Activated CD8-positive, alpha-beta T cell treated with anti-CD3 and anti-CD28 coated beads for 36 hours (primary cell): ENCODE measurements at places on chromosomes 7 and 10.

- DNase-seq, result peak; percentile 16
Observed at GRCh38 chr10:6840766-6841165, 260.7 kb upstream of the PRKCQ start.

DNA sequence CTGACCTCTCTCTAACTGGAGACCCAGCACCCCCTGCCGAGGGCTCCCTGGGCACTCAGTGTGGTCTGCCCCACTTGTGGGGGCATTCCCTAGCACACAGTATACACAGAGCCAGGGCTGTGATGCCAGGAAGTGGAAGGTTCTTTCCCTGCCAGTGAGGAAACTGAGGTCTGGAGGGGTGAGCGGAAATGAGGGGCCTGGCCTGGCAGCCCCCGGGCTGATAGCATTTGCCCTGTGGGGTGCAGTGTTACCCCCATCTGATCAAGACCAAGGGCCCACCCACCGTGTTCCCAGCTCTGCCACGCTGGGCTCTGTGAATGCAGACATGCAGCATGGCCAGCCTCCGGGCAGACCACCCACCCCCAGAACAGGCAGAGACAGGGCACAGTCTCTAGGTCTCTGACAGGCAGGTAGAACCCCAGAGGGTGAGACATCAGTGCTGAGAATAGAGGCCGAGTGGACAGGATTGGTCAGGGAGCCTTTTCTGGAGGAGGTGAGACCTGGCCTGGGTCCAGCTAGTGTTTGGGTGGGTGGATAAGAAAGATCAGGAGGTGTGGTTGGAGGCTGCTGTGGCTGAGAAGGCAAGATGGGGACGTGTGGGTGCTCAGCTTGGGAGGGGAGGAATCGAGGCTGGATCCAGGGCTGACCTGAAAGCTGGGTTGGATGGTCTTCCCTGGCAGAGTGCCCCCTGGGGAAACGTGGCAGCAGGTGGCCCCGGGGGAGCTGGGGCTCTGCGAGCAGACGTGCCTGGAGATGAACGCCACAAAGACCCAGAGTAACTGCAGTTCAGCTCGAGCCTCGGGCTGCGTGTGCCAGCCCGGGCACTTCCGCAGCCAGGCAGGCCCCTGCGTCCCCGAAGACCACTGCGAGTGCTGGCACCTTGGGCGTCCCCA lies 10.8 kb upstream of the ZNF862 start:
- peak; percentile 52 for DNase-seq

DNA sequence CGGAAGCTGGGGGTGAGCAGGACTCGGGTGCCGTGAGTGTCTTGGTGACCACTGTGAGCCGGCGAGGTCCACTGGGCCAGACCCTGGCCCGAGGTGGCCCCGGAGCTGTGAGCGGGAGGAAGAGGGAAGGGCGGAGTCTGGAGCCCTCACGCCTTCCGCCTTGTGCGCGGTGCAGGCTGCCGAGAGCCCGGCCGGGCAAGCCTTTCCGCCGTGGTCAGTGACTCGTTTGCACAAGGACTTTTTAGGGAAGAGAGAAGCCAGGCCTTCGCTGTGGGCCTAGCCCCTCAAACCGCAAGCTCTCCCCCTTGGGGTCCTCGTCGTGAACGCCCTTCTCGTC lies 40.9 kb upstream of the ZNF32 start:
- DNase-seq, result peak; percentile 35

DNA sequence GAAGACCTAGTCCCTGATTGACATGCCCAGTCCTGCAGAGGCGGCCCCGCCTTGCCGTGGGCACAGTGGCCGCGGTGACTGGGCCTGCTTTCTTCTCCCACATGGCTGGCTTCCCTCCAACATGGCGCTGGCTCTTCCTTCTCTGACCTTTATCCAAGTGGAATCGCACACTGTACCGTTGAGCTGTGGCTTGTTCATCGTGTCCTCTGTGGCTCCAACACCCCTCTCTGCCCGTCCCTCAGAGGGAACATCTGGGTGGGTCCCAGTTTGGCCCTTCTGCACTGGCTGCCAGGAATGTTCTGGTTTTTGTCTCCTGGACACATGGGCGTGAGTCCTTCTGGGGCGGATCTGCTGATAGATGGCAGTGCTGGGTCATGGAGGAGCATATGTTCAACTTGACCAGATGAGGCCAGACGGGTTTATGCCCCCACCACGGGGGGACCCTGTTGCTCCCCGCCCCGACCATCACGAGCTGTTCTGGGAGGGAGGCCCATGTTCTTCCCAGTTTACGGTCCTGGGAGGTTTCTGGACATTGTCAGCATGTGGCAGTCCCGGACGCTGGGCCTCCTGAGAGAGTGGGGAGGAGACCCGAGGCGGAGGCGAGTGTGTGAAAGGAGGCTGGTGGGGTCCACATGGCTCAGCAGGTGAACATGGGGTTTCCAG lies 63.5 kb downstream of the LHPP start:
- no peak for DNase-seq

DNA sequence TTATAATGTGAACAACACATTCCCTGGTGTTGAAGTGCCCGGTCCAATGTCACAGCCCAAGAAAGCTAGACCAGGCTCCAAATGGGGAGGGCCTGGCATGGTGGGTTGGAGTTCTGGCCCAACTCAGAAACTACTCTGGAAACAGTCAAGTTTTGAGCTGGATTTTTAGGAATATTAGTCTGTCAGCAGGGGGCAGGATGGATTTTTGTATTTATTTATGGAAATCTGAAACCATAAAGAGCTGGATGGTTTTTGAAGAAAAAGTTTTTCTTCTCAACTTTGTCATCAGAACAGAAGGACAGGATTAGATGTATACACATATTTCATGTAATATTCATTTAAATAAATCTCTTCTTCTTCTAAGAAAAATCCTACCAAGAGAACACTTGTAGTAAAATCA lies 97.5 kb downstream of the POU6F2 start:
- DNase-seq, result no peak
